SK-N-SH treated with all-trans-retinoic acid at 6 μM for 48 hours (cell line): ENCODE measurements at places on chromosomes 6 and 20.
A peak's percentile ranks its signal among the peaks of the same experiment; 100 is the strongest.

GRCh38 chr20:43774754-43775153 lies 48.0 kb upstream of the GTSF1L start:
- no peak for ATAC-seq

- no peak for ATAC-seq
Observed at GRCh38 chr20:56166781-56167465, 81.6 kb upstream of the MC3R start.

- no peak for ATAC-seq
Observed at GRCh38 chr6:159434410-159434809, 258.6 kb downstream of the SOD2 start.

- no peak for ATAC-seq
Observed at GRCh38 chr6:5567352-5567751, 306.0 kb downstream of the FARS2 start.

- no peak for ATAC-seq
Observed at GRCh38 chr20:25344634-25345033, 46.0 kb downstream of the ABHD12 start.

DNA sequence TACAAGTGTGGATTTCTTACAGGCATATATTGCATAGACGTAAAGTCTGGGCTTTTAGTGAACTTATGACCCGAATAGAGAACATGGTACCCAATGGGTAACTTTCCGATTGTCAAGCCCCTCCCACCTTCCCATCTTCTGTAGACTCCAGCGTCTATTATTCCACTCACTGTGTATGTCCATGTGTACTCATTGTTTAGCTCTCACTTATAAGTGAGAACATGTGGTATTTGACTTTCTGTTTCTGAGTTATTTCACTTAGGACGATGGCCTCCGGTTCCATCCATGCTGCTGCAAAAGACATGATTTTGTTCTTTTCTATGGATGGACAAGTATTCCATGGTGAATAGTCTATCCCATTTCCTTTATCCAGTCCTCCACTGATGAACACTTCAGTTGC lies 306.4 kb downstream of the CD83 start:
- no peak for ATAC-seq

GRCh38 chr6:7050872-7051779 lies 56.6 kb upstream of the RREB1 start:
- ATAC-seq = peak; percentile 12; the same call in 2 of the 3 replicates

- no peak for ATAC-seq
Observed at GRCh38 chr6:147449405-147450161, 58.9 kb upstream of the SAMD5 start.

- no peak for ATAC-seq
Observed at GRCh38 chr6:69155467-69155866, 520.4 kb downstream of the ADGRB3 start.
